ENCODE measurements at places on chromosomes 3 and 15. TPM values are rescaled to one million over a fixed set of nuclear protein-coding genes. Genes with fewer than 3 reads are reported as not detected.

The IL5RA gene
- total RNA-seq, result not detected

The DUOX2 gene
- total RNA-seq, result 0.44 TPM

The PSTPIP1 gene
- 0.79 TPM for total RNA-seq

GRCh38 chr15:40410476-40410875, 4.9 kb downstream of the IVD start:
- no peaks in the 10 kb centered on the region for H3K27me3 ChIP-seq
- peaks cover 48% of the 10 kb centered on the region for H3K36me3 ChIP-seq
- H3K4me1 ChIP-seq, result peaks cover 7% of the 10 kb centered on the region

The NUSAP1 gene
- 146 TPM for total RNA-seq

GRCh38 chr3:19866751-19867347, 67.2 kb downstream of the EFHB start:
- H3K4me3 ChIP-seq, result no peak overlapping the region
- peaks cover 16% of the 10 kb centered on the region for H3K27me3 ChIP-seq
- no peaks in the 10 kb centered on the region for H3K4me1 ChIP-seq
- peak; percentile 24 for DNase-seq

DNA sequence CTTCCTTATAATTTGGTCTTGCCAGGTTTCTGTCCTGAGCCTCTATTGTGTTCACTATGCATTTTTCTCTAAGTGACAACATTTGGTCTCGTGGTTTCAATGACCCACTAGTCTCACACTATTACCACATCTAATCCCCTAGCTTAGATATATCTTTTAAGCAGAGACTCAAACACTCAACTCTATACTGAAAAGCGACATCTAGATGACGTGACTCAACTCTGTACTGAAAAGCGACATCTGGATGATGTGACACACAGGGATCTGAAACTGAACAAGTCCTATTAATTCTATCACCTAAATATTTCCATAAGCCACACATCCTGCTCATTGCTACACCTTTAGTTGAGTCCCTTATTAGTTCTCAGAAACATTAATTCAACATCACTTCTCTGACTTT, 141.7 kb upstream of the MBNL1 start:
- H3K4me3 ChIP-seq, result no peak overlapping the region
- H3K4me1 ChIP-seq, result no peaks in the 10 kb centered on the region
- no peak for DNase-seq
- H3K36me3 ChIP-seq, result no peaks in the 10 kb centered on the region

DNA sequence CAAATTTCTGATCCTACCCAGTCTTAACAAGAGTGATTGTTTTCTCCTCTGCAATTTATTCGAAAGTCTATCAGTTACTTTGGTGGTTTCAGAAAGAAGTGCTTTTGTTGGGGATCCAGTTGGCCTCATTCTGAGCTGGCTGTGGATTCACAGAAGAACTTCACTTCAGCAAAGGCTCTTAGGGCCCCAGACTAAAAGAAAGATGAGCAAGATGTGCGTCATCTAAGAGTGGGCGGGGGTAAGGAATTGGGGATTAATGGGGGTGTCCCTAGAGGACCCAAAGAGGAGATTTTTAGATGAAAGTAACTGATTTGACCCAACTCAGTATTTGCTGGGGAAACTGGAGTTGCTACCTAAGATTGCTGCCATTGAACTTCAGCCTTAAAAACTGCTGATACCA, 63.9 kb upstream of the TSEN2 start:
- H3K27me3 ChIP-seq, result no peaks in the 10 kb centered on the region
- no peak overlapping the region for H3K4me3 ChIP-seq
- peaks cover 18% of the 10 kb centered on the region for H3K4me1 ChIP-seq
- H3K36me3 ChIP-seq, result no peaks in the 10 kb centered on the region
- H3K27ac ChIP-seq, result no peak overlapping the region

DNA sequence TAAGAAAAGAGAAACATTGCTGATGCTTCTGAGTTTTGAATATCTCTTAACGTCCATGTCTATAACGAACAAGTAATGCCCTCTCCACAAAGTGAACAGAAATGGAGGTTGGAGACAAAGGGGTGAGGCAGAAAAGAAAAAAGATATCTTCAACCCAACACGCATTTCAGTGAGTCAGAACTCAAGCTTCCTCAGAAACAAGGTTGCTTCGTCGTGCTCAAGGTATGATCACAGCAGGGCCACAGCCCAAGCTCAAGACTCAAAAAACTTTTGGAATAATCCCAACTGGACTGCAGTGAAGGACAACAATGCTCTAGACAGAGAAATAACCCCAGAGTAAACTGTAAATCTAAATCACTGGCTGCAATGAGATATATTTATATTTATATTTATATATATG, 18.9 kb downstream of the WNT5A start:
- DNase-seq, result no peak
- H3K27ac ChIP-seq, result no peak overlapping the region
- no peaks in the 10 kb centered on the region for H3K36me3 ChIP-seq
- H3K27me3 ChIP-seq, result no peaks in the 10 kb centered on the region
- H3K4me3 ChIP-seq, result no peak overlapping the region

DNA sequence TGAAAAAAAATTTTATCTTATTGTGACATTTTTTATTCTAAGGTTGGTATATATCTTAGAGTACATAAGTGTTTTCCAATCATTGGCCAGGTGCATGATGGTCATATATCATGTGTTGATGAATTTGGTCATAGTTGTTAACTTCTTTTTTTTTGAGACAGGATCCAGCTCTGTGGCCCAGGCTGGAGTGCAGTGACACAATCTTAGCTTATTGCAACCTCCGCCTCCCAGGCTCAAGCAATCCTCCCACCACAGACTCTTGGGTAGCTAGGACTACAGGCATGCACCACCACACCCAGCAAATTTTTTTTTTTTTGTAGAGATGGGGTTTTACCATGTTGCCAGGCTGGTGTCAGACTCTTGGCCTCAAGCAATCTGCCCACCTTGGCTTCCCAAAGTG, 44.0 kb downstream of the PCCB start:
- no peak overlapping the region for H3K4me3 ChIP-seq
- DNase-seq, result no peak
- no peaks in the 10 kb centered on the region for H3K27me3 ChIP-seq
- H3K4me1 ChIP-seq, result no peaks in the 10 kb centered on the region
- H3K27ac ChIP-seq, result no peak overlapping the region

The TGM4 gene
- not detected for total RNA-seq

DNA sequence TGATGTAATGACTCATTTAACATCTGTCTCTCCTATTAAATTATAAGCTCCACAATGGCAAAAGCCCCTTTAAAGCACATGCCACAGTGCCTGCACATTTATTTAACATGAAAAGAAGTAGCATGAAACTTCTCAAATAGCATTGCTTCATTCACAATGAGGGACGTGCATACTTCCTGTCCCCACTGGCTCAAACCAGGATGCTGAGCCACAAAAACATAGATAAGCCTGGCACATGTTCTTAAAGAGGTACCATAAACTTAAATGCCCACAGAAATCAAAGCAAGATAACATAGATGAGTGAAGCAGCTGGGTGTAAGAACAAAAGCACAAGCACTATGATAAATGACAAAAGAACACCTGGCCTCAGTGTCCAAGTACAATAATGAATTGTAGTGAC, 3.8 kb downstream of the TP53BP1 start:
- H3K4me1 ChIP-seq, result peaks cover 13% of the 10 kb centered on the region
- peaks cover 32% of the 10 kb centered on the region for H3K36me3 ChIP-seq
- no peak overlapping the region for H3K4me3 ChIP-seq
- no peak for DNase-seq
- no peak overlapping the region for H3K27ac ChIP-seq
- H3K27me3 ChIP-seq, result no peaks in the 10 kb centered on the region

DNA sequence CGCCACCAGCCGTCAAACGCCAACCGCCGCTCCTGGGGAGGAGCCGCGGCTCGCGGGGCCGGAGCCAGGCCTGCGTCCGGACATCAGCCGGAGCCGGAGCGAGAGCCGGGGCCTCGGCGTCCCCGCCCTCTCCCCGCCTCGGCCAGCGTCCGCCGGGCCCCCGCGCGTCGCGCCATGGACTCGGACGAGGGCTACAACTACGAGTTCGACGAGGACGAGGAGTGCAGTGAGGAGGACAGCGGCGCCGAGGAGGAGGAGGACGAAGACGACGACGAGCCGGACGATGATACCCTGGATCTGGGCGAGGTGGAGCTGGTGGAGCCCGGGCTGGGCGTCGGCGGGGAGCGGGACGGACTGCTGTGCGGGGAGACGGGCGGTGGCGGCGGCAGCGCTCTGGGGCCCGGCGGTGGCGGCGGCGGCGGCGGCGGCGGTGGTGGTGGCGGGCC, 359 bp downstream of the ARIH1 start:
- peaks cover 8% of the 10 kb centered on the region for H3K4me1 ChIP-seq
- DNase-seq, result no peak
- H3K36me3 ChIP-seq, result peaks cover 20% of the 10 kb centered on the region
- peak overlapping the region; percentile 83 for H3K4me3 ChIP-seq

DNA sequence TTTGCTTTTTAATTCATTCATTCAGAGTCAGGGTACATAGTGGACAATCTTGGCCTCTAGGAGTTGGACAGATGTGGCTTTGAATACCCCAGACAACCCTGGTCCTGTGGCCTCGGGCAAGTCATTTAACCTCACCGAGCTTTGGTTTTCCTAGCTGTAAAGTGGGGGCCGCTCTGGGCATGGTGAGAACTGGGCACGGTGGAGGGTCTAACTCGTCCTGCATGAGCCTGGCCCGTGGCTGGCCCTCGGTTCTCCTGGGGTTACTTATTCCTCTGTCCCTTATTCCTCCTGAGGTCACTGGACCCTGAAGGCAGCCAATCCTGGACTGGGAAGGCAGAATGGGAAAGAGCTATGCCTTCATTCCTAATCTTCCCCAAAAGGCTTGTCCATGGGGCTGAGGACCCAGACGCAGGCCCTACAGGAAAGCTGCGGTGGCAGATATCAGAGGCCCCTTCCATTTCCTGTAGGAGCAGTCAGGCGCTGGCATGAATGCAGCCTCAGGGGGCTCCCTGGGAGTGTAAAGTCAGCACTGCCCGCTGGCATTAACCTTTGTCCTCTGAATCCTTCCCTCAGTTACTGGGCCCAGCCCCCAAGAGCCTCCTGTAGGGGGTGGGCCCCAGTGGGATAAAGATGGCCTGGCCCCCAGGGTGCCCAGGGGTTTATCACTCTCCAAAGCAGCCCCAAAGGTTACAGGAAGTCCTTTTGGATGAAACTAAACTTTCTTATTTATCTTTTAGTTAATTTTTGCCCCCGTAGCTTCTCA, 17.9 kb upstream of the SEC13 start:
- H3K27me3 ChIP-seq, result no peaks in the 10 kb centered on the region
- no peak for DNase-seq

DNA sequence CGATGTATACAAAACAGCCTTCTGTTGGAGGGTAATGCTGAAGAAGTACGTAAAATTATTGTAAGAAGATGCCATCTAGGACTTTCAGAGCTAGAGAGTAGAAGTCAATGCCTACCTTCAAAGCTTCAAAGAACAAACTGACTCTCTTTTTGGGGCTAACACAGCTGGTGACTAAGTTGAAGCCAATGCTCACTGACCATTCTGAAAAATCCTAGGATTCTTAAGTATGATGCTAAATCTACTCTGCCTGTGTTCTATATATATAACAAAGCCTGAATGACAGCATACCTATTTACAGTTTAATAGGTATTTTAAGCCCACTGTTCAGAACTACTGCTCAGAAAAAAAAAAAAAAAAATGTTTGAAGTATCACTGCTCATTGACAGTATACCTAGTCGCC, 18.9 kb downstream of the ADPGK start:
- H3K4me3 ChIP-seq, result no peak overlapping the region
- no peak overlapping the region for H3K27ac ChIP-seq
- H3K4me1 ChIP-seq, result no peaks in the 10 kb centered on the region
- no peaks in the 10 kb centered on the region for H3K27me3 ChIP-seq

The LRRC31 gene
- not detected for total RNA-seq

The NANOGP8 gene
- not detected for total RNA-seq

DNA sequence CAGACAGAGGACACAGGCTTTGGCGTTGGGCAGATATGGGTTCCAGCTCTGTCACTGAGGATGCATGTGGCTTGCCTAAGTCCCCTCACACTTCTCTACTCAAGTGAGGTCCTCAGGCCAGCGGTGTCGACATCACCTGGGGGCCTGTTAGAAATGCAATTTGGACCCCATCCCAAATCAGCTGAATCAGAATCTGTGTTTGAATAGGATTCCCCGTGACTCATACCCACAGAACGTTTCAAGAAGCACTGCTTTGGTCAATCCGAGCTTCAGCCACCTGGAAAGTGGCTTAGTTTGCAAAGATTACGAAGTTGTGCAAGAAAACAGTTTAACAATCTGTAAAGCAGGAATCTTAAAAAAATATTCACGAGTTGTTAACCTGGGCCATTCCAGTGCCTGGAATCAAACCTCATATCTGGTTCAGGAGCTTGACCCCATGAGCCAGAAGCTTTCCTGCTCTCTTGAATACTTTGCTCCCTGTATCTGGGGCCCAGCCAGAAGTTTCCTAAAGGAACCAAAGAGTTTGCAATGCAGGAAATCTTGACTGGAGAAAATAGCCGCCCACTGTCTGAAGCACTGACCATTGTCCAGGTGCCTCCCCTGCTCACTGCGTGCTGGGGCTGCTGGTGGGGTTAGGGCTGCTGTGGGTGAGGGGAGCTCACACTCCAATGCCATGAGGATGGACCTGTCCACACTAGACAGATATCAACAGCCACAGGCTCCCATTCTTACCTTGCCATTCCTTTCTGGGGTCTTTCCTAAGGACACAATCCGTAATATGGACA, 208.5 kb upstream of the LINGO1 start:
- H3K36me3 ChIP-seq, result no peaks in the 10 kb centered on the region
- H3K4me3 ChIP-seq, result no peak overlapping the region
- H3K4me1 ChIP-seq, result no peaks in the 10 kb centered on the region
- peaks cover 37% of the 10 kb centered on the region for H3K27me3 ChIP-seq

DNA sequence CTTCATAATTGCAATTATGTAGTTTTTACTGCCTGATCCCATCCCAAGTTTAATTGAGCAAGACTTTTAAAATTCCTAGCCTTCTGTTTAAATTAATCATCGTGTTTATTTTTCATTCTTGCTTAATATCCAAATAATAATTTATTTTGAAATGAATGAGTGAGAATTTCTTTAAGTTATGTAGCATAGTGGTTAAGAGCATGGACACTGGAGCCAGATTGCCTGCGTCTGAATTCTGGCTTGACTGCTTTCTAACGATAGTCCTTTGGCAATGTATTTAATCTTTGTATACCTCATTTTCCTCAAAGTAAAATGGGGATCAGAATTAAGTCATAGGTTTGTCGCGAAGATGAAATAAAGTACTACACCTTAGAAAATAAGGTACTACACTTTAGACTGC, 71.4 kb downstream of the LRRC49 start:
- H3K36me3 ChIP-seq, result no peaks in the 10 kb centered on the region
- DNase-seq, result no peak
- H3K27me3 ChIP-seq, result no peaks in the 10 kb centered on the region
- H3K27ac ChIP-seq, result no peak overlapping the region
- no peaks in the 10 kb centered on the region for H3K4me1 ChIP-seq

The TOP2B gene
- total RNA-seq, result 101 TPM

DNA sequence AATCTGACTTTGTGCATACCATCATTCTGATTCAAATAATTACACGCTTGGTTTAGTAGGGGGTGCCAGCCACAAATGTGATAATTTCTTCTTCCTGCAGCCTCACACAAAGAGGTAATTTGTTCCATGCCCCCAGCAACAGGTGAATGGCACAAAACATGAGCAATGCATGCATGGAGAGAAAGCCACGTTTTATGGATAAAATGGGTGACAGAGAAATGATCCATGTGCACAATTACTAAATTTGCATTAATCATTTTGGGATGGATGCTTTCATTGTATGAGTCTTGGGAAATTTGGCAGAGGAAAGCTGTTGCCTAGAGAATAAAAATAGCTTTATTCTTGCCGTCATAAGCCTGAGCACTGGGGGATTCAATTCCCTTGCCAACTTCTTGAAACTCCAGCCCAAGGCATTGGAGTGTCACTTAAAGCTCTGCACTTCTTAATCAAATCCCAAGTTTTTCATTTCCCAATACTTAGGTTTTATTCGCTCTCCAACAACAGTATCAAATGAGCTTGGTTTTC, 411.6 kb downstream of the GBE1 start:
- H3K4me3 ChIP-seq, result no peak overlapping the region
- H3K4me1 ChIP-seq, result no peaks in the 10 kb centered on the region
- H3K27ac ChIP-seq, result no peak overlapping the region
- H3K36me3 ChIP-seq, result no peaks in the 10 kb centered on the region
- no peak for DNase-seq

The ZPLD1 gene
- not detected for total RNA-seq
